ENCODE measurements at places on chromosomes 5 and 9.

- DNase-seq: no peak
These were observed 25.6 kb upstream of the ERBIN start for GRCh38 chr5:65900746-65901145.

GRCh38 chr9:81718244-81718643 is 28.9 kb upstream of the TLE1 start:
- no peak for DNase-seq

- no peak for DNase-seq
These were observed 154.0 kb downstream of the MCTP1 start for GRCh38 chr5:95130941-95131340.

DNA sequence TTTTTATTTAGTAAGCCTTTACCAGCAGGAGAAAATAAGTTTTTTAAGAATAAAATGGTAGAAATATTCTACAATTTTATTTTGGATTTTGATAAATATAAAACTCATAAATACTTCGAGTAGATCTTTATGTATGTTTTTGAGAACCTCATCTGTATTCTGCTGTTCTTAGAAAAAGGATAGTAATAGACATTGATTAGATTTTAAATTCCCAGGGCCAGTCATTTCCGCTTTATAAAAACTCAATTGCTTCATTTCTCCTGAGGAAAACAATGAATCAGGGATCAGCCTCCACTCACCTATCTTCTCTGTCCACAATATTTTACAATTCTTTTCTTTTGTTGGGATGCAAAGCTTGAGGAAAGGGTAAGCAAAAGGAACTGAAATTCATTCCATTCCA is 1983.5 kb upstream of the C9orf72 start:
- no peak for DNase-seq

GRCh38 chr5:56233230-56233629 is at the start of gene ANKRD55:
Gene ANKRD55 (minus strand): TSS chr5:56233330. CDS start chr5:56232913, 417 bp downstream.
- no peak for DNase-seq

DNA sequence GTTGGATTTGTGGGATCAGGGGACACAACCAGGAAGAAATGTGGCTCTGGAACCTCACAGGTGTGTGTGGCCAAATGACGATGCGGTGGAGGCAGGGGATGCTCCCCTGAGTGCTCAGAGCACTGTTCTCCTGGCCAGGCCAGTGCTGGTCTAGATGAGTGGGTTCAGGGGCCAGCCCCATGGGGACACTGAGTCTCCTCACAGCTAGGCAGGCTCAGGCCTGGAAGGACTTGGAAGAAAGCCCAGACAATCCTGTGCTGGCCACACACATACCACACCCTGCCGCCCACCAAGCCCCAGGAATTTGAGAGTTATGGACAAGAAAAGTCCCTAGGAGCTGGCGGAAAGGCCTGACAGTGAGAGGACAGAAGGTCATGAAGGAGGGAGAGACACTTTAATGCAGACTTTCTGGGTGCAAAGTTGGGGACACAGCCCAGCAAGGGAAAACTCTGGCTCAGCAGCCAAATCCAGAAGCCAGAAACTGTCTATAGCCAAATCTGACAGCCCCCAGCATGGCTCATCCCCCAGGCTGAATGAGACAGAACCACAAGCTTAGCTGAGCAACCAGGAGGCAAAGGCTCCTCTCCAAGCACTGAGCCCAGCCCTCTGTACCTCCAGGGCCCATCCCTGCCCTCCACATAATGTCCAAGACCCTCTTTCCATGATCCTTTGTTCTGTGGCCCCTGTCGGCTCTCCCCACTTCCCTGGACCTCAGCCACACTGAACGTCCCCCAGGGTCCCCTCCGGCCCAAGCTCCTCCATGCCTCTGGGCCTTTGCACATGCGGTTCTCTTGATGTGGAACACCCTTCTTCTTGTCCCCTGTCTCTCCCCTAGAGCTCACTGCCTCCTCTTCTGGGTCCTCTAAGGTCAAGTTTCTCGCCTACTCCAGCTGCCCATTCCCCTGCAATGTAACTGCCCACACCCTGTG is 22.4 kb downstream of the LHX6 start:
- DNase-seq: no peak

- no peak for DNase-seq
These were observed 15.7 kb downstream of the SQSTM1 start for GRCh38 chr5:179836225-179837019.

DNA sequence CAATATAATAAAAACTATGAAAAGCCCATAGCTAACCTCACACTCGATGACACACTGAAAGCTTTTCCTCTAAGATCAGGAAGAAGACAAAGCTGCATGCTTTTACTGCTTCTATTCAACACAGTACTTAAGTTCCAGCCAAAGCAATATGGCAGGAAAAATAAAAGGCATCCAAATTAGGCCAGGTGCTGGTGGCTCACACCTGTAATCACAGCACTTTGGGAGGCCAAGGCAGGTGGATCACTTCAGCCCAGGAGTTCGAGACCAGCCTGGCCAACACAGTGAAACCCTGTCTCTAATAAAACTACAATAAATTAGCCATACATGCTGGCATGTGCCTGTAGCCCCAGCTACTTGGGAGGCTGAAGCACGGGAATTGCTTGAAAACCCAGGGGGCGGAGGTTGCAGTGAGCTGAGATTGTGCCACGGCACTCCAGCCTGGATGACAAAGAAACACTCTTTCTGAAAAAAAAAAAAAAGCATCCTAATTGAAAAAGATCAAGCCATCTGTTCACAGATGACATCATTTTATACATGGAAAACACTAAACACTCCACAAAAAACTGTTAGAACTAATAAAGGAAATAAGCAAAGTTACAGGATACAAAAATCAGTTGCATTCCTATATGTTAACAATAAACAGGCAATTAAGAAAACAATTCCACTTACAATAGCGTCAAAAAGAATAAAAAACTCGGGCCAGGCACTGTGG is 17.9 kb downstream of the ZFR start:
- no peak for DNase-seq

Data from stimulated activated CD8-positive, alpha-beta memory T cell treated with anti-CD3 and anti-CD28 coated beads, Interleukin-2, amount 100 ng/mL, for 1 hour (primary cell).